ENCODE measurements at places on chromosomes 2 and 18. TPM values are rescaled to one million over a fixed set of nuclear protein-coding genes. Genes with fewer than 3 reads are reported as not detected.

DNA sequence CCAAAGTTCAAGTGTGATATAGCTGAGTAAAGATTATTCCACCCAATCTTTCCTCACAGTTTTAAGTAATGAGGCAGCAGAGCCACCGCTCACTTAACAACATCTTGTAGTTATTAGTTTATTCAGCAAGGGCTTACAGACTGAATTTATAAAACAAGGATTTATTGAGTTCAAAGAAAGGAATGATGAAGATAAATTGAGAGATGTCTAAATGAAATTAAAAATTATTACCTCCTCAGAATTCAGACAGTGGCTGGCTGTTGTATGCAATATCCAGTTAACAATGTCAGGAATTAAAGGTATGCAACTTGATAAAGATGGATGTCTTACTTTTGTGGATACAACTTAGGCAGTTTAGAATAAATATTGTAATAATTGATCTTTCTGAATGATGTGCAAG is 927.3 kb upstream of the CDH2 start:
- DNase-seq, result no peak

DNA sequence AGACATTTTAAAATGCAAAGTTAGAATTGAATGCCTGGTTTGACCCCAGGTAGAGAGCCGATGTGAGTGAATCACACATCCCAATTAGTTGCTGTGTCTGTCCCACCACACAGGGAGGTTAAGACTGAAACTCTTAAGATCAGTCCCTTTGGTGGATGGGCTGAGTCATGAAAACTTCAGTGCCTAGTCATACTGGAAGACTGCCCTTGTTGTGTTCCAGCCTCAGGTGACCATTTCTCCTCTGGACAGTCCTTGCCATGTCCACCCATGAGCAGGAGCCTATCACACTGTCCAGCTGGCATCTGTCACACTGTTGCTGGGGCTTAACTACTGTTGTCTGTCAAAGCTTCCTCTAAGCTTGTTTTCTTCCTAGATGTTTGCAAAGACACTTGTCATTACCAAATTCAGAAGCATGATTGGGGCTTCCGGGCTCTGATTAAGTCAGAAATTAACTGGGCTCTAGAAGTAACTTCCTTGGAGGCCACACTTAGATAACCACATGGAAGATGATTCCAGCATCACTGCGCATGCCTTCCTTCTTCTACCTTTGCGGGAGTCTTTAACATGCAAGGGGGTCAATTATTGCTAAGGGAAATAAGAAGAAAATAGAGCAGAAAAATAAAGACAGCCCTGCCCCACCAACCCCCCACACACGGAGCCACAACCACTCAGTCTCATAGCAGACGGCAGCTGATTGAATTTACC is 21.3 kb downstream of the CYRIA start:
- no peak for DNase-seq

- no peak for DNase-seq
Observed at GRCh38 chr2:208042041-208042440, 16.7 kb upstream of the PLEKHM3 start.

DNA sequence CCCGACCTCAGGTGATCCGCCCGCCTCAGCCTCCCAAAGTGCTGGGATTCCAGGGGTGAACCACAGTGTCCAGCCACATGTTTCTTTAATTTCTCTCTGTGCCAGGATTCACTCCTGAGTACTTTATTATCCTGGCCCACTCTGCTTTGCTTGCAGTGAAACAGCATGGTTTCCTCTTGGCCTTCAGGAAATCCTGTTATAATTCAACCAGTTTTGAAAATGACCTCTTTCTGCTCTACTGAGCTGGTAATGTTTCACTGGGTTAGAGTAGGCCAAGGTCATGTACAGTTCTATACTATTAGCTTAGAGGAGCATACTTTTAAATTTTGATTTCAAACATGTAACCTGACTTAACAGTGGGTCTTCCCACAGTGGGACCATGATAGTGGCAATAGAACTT is 90.6 kb upstream of the PELI1 start:
- no peak for DNase-seq

- no peak for DNase-seq
Observed at GRCh38 chr2:204030322-204030721, 93.8 kb downstream of the ICOS start.

DNA sequence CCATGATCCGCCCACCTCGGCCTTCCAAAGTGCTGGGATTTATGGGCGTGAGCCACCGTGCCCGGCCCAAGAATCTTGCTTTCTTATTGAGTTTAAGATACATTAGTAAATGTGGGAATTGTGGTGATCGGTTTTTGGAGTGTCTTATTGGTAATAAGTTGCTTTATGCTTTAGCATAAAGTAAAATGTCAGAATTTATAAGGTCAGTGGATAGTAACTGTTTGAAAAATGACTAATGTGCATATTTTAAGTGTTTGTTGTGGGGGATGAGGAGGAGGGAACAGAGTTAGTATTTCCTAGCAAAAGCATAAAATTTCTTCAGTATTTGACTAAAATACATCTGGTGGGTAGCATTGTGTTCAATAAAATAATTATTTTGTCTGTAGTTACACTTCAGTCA is 77.4 kb downstream of the SLC39A10 start:
- DNase-seq, result no peak

GRCh38 chr18:25604894-25605597 is 253.1 kb upstream of the ZNF521 start:
- no peak for DNase-seq

GRCh38 chr2:230176996-230177395 is 42.8 kb downstream of the SP110 start:
- no peak for DNase-seq

- no peak for DNase-seq
Observed at GRCh38 chr2:44680424-44680971, 261.0 kb upstream of the SIX3 start.

GRCh38 chr2:154484338-154485099 is 214.0 kb upstream of the KCNJ3 start:
- no peak for DNase-seq

GRCh38 chr18:46720521-46720920 is 36.3 kb downstream of the ST8SIA5 start:
- DNase-seq, result no peak

- DNase-seq, result no peak
Observed at GRCh38 chr2:20176760-20177159, 48.2 kb downstream of the SDC1 start.

DNA sequence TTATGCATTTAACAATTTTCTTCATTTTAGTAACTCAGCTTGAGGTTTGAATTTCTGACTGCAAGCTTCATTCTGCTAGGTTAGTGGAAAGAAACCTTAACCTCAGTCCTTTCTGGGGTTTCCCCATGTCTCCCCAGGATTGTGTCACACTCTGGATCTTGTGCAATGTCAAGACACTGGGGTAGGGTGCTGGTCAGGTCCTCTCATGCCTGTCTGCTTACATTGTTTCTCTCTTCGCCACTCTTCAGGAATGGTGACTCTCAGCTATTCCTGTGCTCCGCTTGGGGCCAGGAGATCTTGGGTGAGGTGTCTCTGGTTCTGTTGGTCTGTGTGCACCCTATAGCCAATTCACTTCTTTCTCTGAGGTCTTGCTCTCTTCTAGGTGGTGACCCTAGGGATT is 23.9 kb downstream of the CTLA4 start:
- no peak for DNase-seq

GRCh38 chr2:240983361-240983995 is 14.9 kb upstream of the SNED1 start:
- DNase-seq, result peak; percentile 41

The EIF2B4 gene
- total RNA-seq, result 43.8 TPM

The SPP2 gene
- not detected for total RNA-seq

The ZNF514 gene
- 8.5 TPM for total RNA-seq

The QPCT gene
- not detected for total RNA-seq

The NCKAP5 gene
- 0.30 TPM for total RNA-seq

The MBP gene
- total RNA-seq, result 34.9 TPM

The RAX gene
- not detected for total RNA-seq

The INPP5D gene
- 1.8 TPM for total RNA-seq

The TUBA4B gene
- not detected for total RNA-seq

Data from HCT116 (cell line).